ENCODE measurements at places on chromosomes 2 and 18. TPM values are rescaled to one million over a fixed set of nuclear protein-coding genes. Genes with fewer than 3 reads are reported as not detected.

The RTP5 gene
- total RNA-seq: not detected

The AKAIN1 gene
- total RNA-seq: not detected

The RAB17 gene
- 10.6 TPM for total RNA-seq

The MOCOS gene
- total RNA-seq: 0.53 TPM

The IL37 gene
- not detected for total RNA-seq

The SOX11 gene
- total RNA-seq: 14.9 TPM

The GPR155 gene
- 10.5 TPM for total RNA-seq

The SRD5A2 gene
- 0.06 TPM for total RNA-seq

The C1GALT1C1L gene
- total RNA-seq: 1.1 TPM

The ADD2 gene
- 6.1 TPM for total RNA-seq

The NTSR2 gene
- not detected for total RNA-seq

The ABCG8 gene
- total RNA-seq: 1.4 TPM

The KCNJ3 gene
- 6.1 TPM for total RNA-seq

The CKAP2L gene
- total RNA-seq: 8.2 TPM

The TBR1 gene
- total RNA-seq: 0.29 TPM

The SIX3 gene
- total RNA-seq: not detected

The CASP8 gene
- total RNA-seq: 14.5 TPM

The PDE11A gene
- total RNA-seq: 3.9 TPM

The CYP27C1 gene
- 7.6 TPM for total RNA-seq

The UGT1A4 gene
- total RNA-seq: 0.29 TPM

The XDH gene
- 0.06 TPM for total RNA-seq

The CHN1 gene
- 19.0 TPM for total RNA-seq

The SERPINB3 gene
- total RNA-seq: not detected

The IL36RN gene
- total RNA-seq: not detected

The ERCC3 gene
- total RNA-seq: 46.3 TPM

The NFU1 gene
- total RNA-seq: 34.0 TPM

The ERICH2 gene
- total RNA-seq: not detected

The COBLL1 gene
- total RNA-seq: 138 TPM

The PDCD1 gene
- 0.58 TPM for total RNA-seq

The PSTPIP2 gene
- total RNA-seq: 9.9 TPM

The SERPINE2 gene
- 70.3 TPM for total RNA-seq

The HPCAL1 gene
- 30.1 TPM for total RNA-seq

The BMP10 gene
- not detected for total RNA-seq

The TDRD15 gene
- total RNA-seq: 0.06 TPM

The MTERF4 gene
- 48.5 TPM for total RNA-seq

The SP5 gene
- 3.3 TPM for total RNA-seq

Measured in metanephros (tissue), 2 donors.